ENCODE measurements at places on chromosomes 13 and 19.

DNA sequence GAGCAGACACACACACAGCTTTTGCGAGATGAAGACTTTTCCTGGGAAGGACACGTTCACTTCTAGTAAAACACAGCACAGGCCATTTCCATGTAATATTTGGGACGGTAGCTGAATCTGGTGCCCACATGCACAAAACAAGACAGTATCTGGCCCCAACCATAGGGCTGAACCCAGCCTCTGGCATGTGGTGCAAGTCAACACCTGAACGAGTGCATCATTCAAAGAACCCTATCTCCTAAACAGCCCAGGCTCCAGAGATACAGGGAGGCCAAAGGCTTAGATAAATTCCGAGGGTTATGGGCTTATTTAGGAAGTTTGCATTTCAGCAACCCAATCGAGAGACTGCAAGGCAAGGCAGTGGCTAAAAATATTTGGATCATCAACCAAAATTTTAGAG lies 2.7 kb upstream of the TFDP1 start:
- DNase-seq, result no peak

DNA sequence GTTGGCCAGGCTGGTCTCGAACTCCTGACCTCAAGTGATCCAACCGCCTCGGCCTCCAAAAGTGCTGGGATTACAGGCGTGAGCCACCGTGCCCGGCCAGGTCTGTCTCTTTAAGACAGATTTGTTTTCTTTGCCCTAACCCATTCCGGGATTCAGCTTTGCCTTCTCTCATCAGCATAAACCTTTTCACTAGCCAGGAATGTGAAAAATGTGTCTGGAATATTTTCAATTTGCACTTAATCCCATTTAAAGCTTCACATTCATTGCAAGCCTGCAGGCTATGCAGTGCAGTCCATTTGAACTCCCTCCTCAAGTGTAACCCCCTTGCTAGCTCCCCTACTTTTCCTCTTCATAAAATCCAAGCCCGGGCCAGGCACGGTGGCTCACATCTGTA lies 880 bp upstream of the TMEM160 start:
- DNase-seq, result no peak

DNA sequence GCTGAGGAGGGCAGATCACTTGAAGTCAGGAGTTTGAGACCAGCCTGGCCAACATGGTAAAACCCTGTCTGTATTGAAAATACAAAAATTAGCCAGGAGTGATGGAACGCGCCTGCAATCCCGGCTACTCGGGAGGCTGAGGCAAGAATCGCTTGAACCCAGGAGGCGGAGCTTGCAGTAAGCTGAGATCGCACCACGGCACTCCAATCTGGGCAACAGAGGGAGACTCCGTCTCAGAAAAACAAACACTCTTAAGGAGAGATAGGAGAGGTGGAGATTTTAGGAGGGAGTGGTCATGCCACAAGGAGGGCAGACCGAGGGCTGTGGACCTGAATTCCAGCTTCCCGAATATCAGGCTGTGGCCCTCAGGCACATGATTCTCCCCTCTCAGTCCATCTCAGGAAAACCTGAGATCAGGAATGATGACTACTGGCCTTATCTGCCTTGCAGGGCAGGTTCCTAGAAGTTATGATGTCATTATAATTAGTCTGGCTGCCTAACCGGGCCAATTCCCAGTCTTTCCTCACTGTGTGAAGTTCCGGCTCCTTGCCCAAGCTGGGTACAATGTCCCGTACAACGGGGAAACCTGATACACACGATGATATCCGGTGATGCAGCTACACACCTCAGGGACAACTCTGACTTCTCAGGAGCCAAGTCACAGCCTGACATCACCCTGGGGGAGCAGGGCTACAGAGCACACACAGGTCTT lies 2.5 kb downstream of the SLC35E1 start:
- no peak for DNase-seq

GRCh38 chr13:99301056-99301838 lies 6.0 kb downstream of the GPR183 start:
- DNase-seq, result no peak

DNA sequence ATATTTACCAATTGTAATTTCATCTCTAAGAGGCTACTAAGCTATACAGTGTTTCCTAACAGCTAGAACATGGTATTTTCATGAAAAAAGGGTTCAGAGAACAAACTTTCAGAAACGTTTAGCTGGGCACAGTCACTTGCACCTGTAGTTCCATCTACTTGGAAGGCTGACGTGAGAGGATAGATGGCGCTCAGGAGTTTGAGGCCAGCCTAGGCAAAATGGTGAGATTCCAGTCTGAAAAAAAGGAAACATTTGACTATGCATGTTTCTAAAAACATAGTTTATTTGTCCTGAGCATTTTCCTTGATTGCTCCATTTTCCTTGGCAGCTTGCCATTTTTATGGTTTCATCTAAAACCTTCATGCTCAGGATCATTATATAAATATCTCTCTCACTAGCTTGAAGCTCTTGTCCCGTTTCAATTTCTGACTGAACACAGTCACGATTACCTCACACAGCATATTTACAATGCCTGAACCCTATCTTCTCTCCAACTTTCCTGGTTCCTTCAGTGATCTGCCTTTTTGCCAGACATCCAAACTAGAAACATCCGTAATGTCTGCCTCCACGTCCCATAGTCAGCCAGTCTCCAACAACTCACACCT lies 200.8 kb downstream of the RGCC start:
- no peak for DNase-seq

GRCh38 chr19:13547102-13547501 lies 40.8 kb upstream of the CACNA1A start:
- DNase-seq, result no peak

GRCh38 chr19:18390065-18390907 lies 4.3 kb downstream of the GDF15 start:
- DNase-seq, result no peak

GRCh38 chr13:113586661-113587479 lies 2.3 kb downstream of the TFDP1 start:
- no peak for DNase-seq

GRCh38 chr19:28485292-28485691 lies 727.7 kb downstream of the UQCRFS1 start:
- DNase-seq, result no peak

GRCh38 chr19:42216653-42217519 lies 591 bp downstream of the DEDD2 start:
- DNase-seq, result no peak

GRCh38 chr19:6230991-6231448 lies 48.8 kb downstream of the MLLT1 start:
- DNase-seq, result no peak

DNA sequence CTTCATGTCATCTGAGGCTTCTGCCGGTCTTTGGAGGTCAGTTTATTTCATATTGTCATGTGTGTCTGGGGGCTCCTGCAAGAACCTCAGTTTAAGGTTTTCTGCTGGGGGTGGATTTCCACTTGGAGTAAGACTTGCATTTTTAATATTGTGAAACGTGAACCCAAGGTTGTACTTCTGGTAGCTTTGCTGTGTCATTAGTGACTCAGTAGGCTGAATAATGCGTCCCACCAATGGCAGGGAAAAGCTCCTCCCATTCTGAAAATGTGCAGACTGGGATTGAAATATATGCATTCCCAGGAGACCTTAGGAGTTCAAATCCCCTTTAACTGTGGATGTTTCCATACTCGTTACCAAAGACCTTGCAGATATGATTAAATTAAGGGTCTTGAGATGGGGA lies 46.2 kb downstream of the ING1 start:
- DNase-seq, result no peak

Measured in right renal cortex interstitium (tissue), 3 donors.